ENCODE measurements at places on chromosomes 1 and 21.

DNA sequence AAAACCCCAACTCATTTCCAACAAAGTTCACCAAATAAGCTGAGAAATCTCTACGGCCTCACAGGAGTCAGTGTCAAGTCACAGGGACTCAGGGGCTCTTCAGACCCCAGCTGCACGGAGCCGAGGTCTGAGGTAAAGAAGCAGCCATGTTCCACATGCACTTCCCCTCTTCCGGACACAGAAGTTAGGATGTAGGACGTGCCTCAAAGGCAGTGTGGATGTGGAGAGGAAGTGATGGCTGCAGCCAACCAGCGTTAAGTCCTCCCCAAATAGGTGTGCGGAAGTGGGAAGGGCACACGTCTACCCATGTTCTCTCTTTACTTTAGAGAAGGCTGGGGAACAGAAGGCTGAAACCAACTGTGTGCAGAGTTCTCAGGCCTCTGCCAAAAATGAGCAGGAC, 14.6 kb upstream of the NCF2 start:
- no peak for DNase-seq

- no peak for DNase-seq
Measured at GRCh38 chr1:244337839-244338238, 113.9 kb downstream of the ADSS2 start.

DNA sequence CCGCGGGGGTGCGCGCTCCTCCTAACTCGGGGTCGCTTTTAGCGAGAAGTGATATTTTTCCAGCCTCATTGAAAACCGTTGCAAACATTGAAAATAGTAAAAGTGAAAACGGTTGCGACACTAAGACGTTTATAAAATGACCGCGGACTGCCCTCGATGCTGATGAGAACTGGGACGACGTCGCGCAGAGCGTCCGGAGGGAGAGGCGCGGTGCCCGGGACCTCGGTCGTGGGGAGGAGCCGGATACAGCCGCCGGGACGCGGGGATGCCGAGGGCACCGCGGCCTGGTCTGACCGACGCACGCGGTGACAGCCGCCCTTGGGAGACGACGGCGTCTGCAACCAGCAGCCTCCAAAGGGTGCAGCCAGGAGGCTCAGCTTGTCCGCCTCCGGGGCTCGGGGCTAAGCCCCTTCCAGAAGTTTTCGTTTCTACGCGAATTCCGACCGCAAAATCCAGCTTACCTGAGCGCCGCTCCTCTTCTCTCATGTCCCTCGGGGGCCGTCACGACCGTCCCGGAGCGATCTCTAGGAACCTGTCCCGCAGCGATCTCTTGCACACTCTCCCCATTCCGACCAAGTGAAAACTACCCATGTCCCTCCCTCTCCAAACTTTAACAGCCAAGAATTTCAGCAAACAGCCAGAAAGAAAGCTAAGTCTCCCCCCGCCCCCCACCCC, 144.4 kb upstream of the ETS2 start:
- DNase-seq, result no peak

DNA sequence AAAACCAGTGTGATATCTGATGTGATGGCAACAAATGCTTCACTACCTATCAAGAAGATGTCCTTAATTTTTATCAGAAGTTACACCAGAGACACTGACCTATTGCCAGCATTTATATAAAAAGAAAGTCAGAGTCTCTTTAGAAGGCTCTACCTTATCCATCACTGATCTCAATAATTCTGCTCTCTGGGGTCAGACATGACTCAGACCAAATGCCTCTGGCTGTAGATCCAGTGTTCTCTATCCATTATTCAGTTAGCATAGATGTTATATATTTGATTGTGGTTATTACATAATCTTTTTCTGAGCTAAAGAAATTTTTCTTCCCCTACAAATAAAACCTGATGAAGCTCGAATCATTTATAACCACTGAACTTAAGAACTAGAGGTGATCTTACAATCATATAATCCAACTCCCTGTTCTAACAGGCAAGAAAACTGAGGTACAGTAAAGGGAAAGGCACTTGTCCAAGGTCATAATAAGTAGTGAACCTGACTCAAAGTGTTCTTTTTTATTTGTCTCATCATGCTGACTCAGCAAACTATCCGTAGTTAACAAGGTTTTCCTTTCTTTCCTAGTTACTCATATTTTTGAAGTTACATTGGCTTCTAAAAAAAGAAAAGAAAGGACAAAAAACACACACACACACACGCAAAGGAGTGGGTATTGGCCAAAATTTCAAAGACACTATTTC, 43.6 kb upstream of the ESRRG start:
- DNase-seq, result no peak

DNA sequence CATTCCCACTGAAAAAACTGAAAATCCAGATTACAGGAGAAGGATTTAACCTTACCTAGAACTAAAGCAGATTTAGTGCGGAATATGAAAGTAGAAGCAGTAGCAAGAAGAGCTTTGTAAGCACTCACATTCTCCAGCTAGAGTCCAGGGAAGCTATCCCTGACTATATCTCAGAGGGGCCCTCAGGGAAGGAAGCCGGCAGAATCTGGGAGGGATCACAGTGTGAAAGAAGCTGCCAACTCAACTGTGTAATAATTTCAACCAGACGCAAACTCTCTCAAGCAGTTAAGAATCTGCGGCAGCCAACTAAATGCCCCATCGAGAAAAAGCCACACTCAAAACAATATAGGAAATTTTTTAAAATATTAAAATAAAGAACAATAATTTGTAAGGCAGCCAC, 163.8 kb downstream of the EIF4G3 start:
- no peak for DNase-seq

DNA sequence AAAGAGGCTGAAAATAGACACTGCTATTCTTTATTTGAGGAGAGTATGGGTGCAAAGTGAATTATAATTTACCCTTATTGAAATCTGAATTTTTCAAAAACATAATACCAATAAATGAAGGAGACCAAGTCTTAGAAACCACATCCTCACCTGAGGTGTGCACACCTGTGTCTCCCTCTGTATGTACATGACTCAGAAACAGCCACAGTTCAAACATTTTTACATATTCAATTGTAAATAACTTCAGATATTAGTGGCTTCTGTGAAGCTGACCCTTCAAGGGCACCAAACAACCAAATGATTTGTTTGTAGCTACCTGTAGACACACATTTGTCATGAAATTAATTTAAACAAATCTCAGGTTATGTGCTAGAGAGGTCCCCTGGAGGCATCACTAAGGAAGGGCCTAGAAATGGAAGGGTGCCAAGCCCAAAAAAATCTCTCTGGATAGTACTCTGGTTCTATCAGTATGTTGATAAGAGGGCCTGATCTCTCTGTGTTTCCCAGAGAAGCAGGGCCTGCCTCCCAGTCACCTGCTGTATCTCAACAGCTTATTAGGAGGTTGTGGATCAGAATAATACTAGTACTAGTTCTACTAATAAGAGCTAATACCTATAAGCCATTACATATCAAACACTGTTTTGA, 28.1 kb downstream of the ERI3 start:
- DNase-seq, result no peak

- DNase-seq, result no peak
Measured at GRCh38 chr1:117036018-117036461, 24.1 kb upstream of the TTF2 start.

- DNase-seq, result no peak
Measured at GRCh38 chr1:11514366-11514765, 35.4 kb downstream of the DISP3 start.

DNA sequence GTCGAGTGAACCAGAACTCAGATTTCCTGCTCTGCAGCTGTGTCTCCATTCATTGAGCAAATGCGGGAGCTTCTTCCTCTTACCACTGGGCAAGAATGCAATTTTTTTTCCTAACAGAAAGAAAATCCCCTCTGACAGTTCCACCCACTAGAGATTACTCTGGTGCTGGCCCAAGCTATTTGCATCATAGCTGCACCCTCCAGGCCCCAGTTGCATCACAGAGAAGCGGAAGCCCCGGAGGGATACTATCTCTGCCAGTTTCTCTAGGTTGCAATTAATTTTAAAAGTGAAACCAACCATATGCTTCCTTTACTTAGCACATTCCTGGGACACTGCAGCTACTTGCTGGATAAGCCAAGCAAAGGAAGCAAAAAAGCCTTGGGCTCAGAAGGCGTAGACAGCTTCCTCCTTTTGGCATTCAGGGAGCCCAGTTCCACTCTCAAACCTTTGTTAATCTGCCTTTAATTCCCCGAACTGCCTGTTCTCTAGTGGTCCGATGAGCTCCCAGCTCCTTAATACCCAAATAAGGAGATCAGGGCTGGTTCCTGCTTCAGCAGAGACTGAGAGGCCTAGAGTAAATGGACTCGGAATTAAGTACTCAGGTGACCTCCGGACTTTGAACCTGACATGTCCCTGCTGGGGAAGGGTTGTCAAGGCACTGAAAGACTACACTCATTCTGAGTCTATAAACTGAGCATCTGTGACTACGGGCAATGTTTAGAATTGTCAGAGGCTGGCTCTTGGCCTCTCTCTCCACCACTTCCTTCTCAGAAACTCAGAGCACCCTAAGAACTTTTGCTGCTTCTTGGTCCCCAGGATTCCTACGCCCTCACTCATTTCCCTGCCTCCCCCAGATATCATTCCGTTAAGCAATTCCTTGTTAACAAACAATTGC, 72.5 kb upstream of the TNFSF18 start:
- DNase-seq, result no peak

DNA sequence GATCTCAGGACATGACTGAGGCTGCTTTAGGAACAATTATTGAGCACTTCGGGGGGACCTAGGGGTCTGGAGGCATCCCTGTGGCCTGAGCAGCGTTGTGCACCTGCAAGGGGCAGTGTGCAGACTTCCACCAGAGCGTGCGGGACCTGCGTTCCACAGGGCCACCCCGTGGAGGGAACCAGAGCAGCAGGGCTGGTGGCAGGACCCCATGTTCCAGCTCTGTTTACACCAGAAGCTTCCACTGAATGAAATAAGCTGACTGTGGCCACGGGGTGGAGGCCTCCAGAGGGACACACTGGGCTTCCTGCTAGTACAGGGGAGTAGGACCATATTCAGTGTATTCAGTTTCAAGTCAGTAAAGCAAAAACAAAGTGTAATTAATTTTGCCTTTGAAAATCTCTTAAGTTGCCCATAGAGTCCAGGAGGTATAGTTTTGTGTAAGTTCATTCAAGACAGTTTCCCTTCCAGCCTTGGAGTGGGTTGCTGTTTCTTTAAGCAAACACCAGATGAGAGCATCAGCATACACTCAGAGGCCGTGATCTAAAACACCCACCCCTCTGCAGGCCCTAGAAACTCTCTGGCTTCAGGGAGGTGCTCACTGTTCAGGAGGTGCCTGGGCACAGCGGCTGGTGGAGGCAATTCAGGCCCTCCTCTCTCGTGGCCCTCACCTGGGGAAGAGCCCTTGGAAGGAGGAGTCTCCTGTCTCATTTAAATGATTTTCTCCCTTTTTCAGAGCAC, 16.6 kb downstream of the SLC1A7 start:
- DNase-seq, result no peak

GRCh38 chr1:19042675-19043578, 86.5 kb upstream of the IFFO2 start:
- DNase-seq, result no peak

DNA sequence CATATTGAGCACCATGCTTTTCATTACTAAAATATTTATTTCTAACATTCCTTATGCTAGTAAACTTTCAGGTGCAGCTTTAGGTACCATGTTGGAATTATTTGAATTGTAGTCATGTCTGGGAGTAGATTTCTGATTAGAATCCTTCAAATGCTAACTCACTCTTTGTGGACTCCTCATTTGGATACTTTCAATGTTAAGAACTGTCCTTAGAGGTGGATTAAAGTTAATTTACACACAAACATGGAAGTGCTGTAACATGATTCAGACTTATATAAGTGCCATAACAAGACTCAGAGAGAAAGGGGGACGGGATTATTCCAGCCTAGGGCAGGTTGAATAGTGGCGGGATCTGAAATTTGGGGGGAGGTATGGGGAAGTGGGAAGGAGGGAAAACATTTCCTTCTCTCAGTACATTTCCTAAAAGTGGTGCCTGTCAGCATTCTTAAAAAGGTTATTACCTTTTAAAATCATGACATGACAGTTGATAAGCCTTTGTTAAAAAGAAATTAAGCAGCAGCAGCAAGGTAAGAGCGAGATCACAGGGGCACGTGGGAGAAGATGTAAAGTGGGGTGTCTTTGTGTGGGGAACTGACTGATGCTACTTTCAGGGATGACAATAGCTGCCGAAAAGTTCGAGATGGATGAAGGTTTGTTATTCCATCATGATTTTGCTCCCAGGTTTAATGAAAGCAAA, 44.4 kb downstream of the HHAT start:
- DNase-seq, result no peak

- no peak for DNase-seq
Measured at GRCh38 chr1:3777078-3777547, 4.6 kb downstream of the SMIM1 start.

DNA sequence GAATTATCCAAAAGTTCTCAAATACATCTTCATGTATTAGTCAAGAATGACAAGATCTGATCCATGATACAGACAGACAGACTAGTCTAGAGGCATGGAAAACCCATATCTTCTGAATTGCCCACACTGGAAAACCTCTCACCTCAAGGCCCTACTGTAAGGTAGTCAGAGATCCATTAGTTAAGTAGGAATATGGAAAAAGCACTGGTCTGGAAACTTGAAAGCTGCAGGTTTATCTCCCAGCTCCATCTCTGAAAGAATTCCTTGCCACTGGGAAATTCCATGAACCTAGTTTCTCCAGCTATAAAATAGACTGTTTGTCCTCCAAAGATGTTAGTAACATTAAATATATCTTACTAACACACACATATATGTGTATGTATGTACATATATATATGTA, 169.2 kb downstream of the AKT3 start:
- no peak for DNase-seq

DNA sequence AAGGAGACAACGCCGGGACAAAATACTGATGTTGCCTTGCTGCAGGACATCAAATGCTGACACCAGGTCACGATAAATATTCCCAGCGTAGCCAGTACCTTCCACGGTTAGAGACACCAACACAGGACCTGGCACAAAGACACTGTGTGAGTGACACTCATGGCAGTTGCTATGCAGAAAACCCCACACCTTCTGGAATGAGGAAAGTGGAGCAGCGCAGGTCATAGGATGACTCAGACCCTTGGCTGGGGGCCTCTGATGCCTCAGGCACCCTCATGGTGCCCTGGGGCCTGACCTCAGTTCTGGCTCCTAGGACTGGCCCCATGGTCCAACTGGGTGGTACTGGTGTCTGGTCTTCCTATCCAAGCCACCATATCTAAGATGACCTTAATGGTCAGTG, 7.0 kb downstream of the DCST2 start:
- no peak for DNase-seq

- peak; percentile 64 for DNase-seq
Measured at GRCh38 chr1:154344977-154345837, 19.9 kb downstream of the ATP8B2 start.

GRCh38 chr1:149997585-149998262, 12.8 kb downstream of the OTUD7B start:
- DNase-seq, result no peak

GRCh38 chr21:44708866-44709425, 2.4 kb downstream of the TSPEAR start:
- DNase-seq, result no peak

DNA sequence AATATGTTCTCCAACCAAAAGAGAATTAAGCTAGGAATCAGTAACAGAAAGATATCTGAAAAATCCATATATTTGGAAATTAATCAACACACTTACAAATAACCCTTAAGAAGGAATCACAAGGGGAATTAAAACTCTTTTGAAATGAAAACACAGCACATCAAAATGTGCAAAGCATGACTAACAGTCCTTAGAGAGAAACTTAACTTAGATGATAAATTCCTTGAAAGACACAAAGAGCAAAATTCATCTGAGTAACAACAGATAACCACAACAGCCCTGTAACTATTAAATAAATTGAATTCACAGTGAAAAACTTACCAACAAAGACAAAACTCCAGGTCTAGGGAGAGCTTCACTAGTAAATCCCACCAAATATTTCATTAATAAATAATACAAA, 283.8 kb downstream of the SDCCAG8 start:
- no peak for DNase-seq

Data from stimulated activated CD4-positive, alpha-beta T cell treated with anti-CD3 and anti-CD28 coated beads, Interleukin-15, amount 100 ng/mL, for 1 hour (primary cell).